ENCODE measurements at places on chromosomes 2 and 18. TPM values are rescaled to one million over a fixed set of nuclear protein-coding genes. Genes with fewer than 3 reads are reported as not detected.

CD8B2 gene
- not detected for total RNA-seq

PPP1CB gene
- 185 TPM for total RNA-seq

GRCh38 chr2:69020496-69021426 is 7.8 kb downstream of the ANTXR1 start:
- DNase-seq, result no peak

- no peak for DNase-seq
Measured at GRCh38 chr2:217337771-217338170, 477.9 kb upstream of the TNP1 start.

- DNase-seq, result no peak
Measured at GRCh38 chr2:69957965-69958364, 3.5 kb downstream of the ASPRV1 start.

GRCh38 chr2:190707726-190708125 is 58.8 kb downstream of the NAB1 start:
- no peak for DNase-seq

DNA sequence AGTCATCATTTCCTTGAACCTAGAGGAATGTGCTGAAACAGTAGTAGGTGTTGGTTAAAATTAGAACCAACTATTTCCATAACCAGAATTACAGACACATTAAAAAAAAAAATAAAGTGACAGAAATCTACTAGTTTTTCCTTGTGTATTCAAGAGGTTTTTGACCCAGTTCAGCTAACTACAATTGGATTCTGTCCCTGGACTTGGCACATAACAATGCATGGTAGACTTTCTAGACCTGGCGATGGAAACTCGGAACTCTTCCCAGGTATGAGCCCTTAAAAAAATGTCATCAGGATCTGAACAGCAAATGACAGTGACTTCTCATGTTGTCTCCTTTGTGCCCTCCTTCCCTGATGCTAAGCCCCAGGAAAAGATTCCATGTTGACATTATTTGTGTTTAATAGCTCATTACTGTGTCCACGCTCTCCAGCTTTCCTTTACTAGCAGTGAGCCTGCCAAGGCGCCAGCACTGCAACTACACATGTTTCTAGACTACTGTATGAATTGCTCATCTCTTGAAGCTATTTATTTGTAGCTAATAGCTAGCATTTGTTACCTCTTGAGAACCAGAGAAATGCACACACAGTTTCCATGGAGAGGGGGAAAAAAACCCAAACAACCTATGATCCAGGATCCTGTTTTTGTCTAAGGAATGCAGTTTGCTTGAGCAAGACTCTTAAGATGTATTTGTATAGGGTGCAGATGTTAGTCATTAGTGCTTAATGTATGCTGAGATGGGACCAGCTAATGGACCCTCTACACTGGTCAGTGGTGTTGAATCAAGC is 148.5 kb downstream of the FMNL2 start:
- DNase-seq, result no peak

GRCh38 chr2:1891971-1892486 is 147.7 kb upstream of the PXDN start:
- no peak for DNase-seq

FOXD4L1 gene
- not detected for total RNA-seq

- DNase-seq, result no peak
Measured at GRCh38 chr2:238731961-238732360, 115.9 kb upstream of the TWIST2 start.

DNA sequence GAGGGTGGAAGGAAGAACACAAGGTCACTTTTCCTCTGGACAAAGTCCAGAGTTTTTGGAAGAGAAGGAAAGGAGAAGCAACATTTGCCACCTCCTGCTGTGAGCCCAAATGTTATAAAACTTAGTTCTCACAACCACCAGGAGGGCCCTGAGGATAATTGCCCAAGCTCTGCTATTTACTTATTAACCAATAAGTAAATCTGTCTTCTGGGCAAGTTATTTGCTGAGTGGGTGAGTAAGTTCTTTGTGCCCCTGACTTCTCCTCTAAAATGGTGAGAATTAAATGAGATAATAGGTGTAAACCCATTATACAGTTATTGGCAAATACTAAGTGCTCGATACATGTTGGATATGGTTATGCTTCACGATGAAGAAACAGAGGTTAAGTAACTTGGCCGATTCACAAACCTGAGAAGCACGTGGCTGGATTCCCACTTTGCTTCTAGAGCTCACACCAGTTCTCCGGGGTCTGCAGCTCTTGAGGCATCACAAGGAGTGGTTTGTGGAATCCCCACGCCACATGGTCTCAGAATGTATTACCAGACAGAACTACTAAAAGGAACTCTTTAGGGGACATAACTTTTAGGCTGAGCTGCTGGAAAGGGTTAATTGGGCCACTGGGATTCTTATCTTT is 164.1 kb downstream of the MYCN start:
- no peak for DNase-seq

CYS1 gene
- 4.8 TPM for total RNA-seq

GRCh38 chr2:111884592-111884964 is 585 bp upstream of the ANAPC1 start:
- DNase-seq, result no peak

- DNase-seq, result no peak
Measured at GRCh38 chr2:173772205-173772604, 193.0 kb downstream of the SP3 start.

GRCh38 chr2:160510617-160511016 is 17.0 kb upstream of the RBMS1 start:
- no peak for DNase-seq

DNA sequence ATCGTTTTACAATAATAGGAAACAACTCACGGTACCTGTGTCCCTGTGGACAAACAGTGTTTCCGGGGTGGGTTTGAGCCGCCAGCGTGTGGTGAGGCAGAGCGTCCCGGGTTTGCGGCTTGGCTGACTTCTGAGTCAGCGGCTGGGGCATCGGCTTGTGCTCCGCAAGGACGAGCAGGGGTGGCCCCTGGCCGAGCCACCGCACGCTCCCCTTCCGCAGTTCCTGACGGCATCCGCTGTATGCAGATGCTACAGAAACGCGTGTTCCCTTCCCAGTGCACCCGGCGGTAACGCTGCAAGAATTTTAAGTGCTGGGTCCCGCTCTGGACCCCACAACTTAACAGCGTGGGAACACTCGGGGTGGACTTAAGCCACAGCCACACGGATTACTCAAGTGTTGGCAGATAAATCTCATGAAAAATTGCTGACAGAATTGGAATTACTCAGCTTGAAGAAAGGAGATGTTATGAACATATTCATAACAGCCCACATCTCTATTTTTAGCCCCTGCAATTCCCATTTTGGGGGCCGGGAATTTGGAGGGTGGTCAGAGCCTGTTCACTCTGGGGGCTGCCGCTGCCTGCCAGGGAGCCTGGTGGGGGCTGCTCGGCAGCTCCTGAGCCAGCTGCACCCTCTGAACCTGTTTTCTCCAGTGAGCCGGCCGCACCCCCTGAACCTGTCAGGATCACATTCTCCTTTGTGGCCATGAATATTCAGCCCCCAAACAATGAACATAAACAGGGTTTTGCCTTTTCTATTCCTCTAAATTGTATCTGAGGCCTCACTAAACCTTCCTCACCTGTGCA is 12.6 kb upstream of the KCNG2 start:
- no peak for DNase-seq

DNA sequence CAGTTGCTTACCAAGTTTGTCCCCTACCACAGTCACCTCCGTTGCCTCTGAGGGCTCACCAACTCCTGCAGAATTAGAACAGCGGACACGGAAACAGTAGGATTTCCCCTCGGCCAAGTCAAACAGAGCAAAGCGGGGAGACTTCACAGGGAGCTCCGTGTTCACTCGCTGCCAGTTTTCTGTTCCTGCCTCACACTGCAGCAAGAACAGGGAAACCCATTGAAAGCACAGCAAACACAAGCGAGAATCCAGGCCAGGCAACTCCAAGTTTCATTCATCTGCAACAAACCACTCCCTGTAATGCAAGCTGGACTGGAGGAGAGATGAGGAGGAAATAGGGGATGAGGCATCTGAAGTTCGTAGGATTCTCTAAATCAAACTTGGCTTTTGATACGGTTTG is 84.2 kb downstream of the MYOM1 start:
- DNase-seq, result no peak

- DNase-seq, result no peak
Measured at GRCh38 chr2:88400037-88400767, 52.3 kb downstream of the FOXI3 start.

DNA sequence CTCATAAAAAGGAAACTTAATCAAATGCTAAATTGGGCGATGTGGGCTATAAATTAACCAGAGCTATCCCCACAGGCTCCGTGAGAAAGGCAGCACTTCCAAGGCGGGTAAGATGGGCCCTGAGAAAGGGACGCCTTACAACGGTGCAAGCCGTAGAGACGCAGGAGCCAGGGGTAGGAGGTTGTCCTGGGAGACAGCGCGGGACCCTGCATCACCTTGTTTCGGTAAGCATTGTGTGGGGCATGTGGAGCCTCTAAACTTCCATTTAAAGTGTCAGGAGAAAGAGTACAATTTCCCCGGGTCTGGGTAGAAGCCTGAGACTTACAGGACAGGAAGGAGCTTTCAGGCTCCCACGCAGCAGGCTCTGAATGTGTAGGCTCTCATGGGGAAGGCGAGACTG is 1.2 kb upstream of the PER2 start:
- no peak for DNase-seq

GRCh38 chr18:50203801-50204604 is 9.1 kb upstream of the MYO5B start:
- no peak for DNase-seq

DNA sequence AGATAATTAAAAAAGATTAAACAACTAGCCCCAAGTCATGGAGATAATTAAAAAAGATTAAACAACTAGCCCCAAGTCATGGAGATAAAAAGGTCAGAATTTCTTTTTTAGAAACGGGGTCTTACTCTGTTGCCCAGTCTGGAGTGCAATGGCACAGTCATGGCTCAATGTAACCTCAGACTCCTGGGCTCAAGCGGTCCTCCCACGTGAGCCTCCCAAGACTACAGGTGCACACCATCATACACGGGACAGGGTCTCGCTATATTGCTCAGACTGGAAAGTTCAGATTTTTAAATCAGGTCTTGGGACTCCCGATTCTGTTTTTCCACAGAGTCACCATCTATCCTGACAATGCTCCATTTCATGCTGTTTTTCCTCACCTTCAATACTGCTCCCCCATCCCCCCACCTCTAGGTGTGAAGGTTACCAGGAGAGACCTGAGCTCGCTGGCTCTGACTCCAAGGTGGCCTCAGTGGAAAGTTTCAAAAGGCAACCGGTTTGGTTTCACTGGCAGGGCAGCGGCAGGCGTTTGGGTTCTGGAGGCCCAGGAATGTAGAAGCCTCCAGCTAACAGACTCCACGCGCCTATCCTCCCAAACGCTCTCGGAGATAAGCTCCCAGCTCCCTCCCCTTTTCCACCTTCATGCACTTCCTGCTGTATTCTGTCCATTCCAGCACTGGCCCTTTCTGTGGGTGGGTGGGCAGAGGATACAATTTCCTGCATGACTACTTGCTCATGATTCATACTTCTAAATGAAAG is 2.9 kb upstream of the SEMA4C start:
- no peak for DNase-seq

- no peak for DNase-seq
Measured at GRCh38 chr2:164504253-164504652, 117.0 kb downstream of the GRB14 start.

DNA sequence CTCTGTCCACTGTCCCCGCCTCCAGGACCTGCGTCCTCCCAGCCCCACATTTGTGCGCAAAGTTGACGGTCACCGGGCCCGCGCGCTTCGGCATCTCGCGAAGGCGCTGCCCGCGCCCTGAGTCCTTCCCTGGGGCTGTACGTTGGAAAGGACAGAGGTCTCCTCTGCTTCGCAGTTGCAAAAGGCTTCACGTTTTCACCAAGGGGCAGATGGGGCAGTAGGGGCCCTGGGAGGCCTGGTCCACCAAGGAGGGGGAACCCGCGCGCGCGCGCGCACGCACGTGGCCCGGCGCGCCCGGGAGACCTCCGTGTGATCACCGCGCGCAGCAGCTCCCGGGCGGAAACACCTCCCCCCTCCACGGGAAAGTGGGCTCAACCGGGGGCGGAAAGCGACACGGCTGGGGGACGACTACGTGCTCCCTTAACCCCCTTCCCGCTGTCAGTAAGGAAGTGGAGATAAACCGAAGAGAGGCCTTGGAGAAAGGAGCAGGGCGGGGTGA is 21.9 kb downstream of the TEX44 start:
- no peak for DNase-seq

DNA sequence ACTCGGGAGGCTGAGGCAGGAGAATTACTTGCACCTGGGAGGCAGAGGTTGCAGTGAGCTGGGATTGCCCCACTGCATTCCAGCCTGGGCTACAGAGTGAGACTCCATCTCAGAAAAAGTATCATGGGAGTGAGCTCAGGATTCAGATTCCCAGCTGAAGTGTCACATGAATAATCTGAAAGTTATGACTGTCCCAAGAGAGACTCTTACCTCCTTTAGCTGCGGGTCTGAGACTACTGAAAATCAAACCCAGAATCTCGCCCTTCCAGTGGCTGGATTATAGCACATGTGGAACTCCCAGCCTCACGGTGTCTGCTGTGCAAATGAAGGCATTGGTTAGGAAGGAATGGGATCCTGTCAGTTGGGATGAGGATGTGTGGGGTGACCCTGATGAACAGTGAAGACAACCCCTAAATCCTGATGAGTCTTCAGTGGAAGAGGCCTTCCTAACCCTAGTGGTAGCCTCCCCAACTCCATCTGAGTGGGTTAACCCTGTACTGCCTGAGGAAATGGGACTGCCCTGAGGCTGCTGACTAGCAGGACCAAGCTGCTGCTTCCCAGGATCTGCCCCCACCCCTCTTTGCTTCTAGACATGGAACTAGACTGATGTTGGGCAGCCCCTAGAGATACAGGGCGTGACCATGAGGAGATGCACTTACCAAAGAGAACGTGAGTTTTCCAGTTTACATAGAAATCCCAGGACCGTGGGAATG is 16.5 kb downstream of the BOK start:
- no peak for DNase-seq

TBR1 gene
- total RNA-seq, result not detected

- no peak for DNase-seq
Measured at GRCh38 chr2:160408173-160408958, 85.2 kb downstream of the RBMS1 start.

DNA sequence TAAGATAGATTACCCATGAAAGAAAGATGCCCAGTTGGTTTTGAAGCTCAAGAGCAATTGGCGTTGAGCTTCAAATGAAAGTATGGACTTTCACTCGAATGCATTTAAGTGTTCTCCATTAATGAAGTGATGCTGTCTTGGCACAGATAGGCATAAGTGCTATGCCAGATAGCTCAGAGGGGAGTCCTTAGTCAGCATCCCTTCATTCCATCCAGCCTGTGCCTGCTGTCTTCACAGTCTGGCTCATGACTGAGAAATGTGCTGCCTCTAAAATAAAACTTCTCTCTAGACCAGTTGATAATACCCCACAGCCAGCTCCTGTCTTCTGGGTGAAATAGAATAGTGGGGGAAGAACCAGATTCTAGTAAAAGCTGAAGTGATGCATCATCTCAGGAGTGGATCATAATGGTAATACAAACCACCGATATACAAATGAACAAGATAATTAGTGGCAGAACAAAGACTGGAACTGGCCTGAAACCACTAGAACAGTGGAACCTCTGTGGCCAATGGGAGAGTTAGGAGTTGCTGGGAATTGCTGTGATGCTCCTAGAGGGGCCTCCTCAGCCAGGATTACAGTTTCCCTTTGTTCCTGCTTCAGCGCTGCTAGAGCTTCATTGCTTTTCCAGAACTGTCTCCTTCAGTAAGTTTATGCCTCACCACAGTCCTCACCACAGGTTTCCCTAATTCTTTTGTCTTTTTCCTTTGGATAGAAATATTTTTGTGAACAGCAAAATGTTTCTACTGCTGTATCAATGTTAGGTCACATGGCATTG is 359.3 kb downstream of the KIAA1328 start:
- DNase-seq, result no peak
